ENCODE measurements at places on chromosomes 1 and 21. TPM values are rescaled to one million over a fixed set of nuclear protein-coding genes. Genes with fewer than 3 reads are reported as not detected.

Gene CELSR2
- total RNA-seq, result 2.1 TPM

Gene AK5
- not detected for total RNA-seq

Gene TMEM125
- total RNA-seq, result not detected

DNA sequence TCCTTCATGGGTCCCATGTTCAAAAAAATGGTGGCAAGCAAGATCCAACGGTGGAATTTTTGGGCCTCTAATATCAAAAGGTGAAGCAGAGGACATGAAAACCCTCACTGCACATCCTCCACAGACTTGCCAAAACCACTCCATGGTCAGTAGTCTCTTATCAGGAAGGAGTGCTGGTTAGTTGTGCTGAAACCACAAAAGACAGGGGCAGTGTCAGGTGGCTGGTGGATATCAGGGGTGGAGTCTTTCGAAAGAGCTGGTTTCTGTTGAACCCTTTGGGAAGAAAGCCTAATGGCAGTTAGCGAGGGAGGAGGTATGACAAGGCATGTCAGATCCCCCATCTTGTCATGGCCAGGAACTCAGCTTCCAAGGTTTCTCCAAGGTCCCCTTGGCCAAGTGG is 395.9 kb upstream of the CAMK1G start:
- H3K4me3 ChIP-seq, result no peak overlapping the region
- H3K27me3 ChIP-seq, result no peaks in the 10 kb centered on the region
- no peak overlapping the region for H3K27ac ChIP-seq
- no peaks in the 10 kb centered on the region for H3K4me1 ChIP-seq

- no peaks in the 10 kb centered on the region for H3K27me3 ChIP-seq
- no peak overlapping the region for H3K27ac ChIP-seq
- H3K4me3 ChIP-seq, result no peak overlapping the region
- no peak for DNase-seq
- no peaks in the 10 kb centered on the region for H3K4me1 ChIP-seq
- H3K36me3 ChIP-seq, result no peaks in the 10 kb centered on the region
These were observed 12.5 kb downstream of the CHML start for GRCh38 chr1:241627453-241628259.

GRCh38 chr1:62066713-62067112 is 127.9 kb upstream of the L1TD1 start:
- H3K36me3 ChIP-seq, result no peaks in the 10 kb centered on the region
- no peak overlapping the region for H3K4me3 ChIP-seq
- no peak for DNase-seq
- peaks cover 4% of the 10 kb centered on the region for H3K4me1 ChIP-seq
- H3K27me3 ChIP-seq, result no peaks in the 10 kb centered on the region
- H3K27ac ChIP-seq, result no peak overlapping the region

- H3K4me1 ChIP-seq, result no peaks in the 10 kb centered on the region
- H3K4me3 ChIP-seq, result no peak overlapping the region
- no peaks in the 10 kb centered on the region for H3K36me3 ChIP-seq
- H3K27ac ChIP-seq, result no peak overlapping the region
- no peak for DNase-seq
These were observed 40.8 kb upstream of the TMPRSS2 start for GRCh38 chr21:41548781-41549180.

Gene ZNF670
- 9.2 TPM for total RNA-seq

GRCh38 chr21:15506086-15506485 is 223.7 kb upstream of the USP25 start:
- DNase-seq, result no peak
- H3K4me3 ChIP-seq, result no peak overlapping the region
- H3K27ac ChIP-seq, result no peak overlapping the region
- no peaks in the 10 kb centered on the region for H3K36me3 ChIP-seq
- H3K4me1 ChIP-seq, result no peaks in the 10 kb centered on the region

- no peaks in the 10 kb centered on the region for H3K27me3 ChIP-seq
- no peak for DNase-seq
- no peak overlapping the region for H3K4me3 ChIP-seq
- no peaks in the 10 kb centered on the region for H3K4me1 ChIP-seq
- no peaks in the 10 kb centered on the region for H3K36me3 ChIP-seq
- no peak overlapping the region for H3K27ac ChIP-seq
These were observed 93.0 kb downstream of the CLIC6 start for GRCh38 chr21:34761758-34762330.

Gene PTPRF
- total RNA-seq, result 170 TPM

All from uterus (tissue), 4 donors.